ENCODE measurements at places on chromosomes 4 and X. TPM values are rescaled to one million over a fixed set of nuclear protein-coding genes. Genes with fewer than 3 reads are reported as not detected.

Gene PPARGC1A
- polyA plus RNA-seq: not detected

Gene PWWP3B
- not detected for polyA plus RNA-seq

Gene TMEM154
- polyA plus RNA-seq: 35.1 TPM

Gene POLN
- 0.55 TPM for polyA plus RNA-seq

Gene TMEM156
- 24.3 TPM for polyA plus RNA-seq

Gene ADH1C
- not detected for polyA plus RNA-seq

Gene UCHL1
- polyA plus RNA-seq: not detected

Gene SLC25A53
- 9.5 TPM for polyA plus RNA-seq

Gene SLBP
- polyA plus RNA-seq: 71.6 TPM

Gene TEX13B
- polyA plus RNA-seq: not detected

Gene DUX4
- polyA plus RNA-seq: not detected

Gene NAT8L
- polyA plus RNA-seq: not detected

Data from CD8-positive, alpha-beta memory T cell (primary cell).